Activated naive CD8-positive, alpha-beta T cell treated with anti-CD3 and anti-CD28 coated beads, Interleukin-2, amount 10 ng/mL, durations not matched to agents 7 days and 5 days (primary cell): ENCODE measurements at places on chromosomes 16 and 17. TPM values are rescaled to one million over a fixed set of nuclear protein-coding genes. Genes with fewer than 3 reads are reported as not detected.

The CACNG5 gene
- total RNA-seq: not detected

- no peak for DNase-seq
Observed at GRCh38 chr17:50188531-50188920, 12.9 kb downstream of the COL1A1 start.

- DNase-seq: no peak
Observed at GRCh38 chr16:54443352-54443751, 156.8 kb upstream of the IRX3 start.

The OTOP2 gene
- total RNA-seq: not detected

GRCh38 chr17:72970246-72970645 is 122.2 kb downstream of the SLC39A11 start:
- no peak for DNase-seq

- DNase-seq: no peak
Observed at GRCh38 chr17:2235792-2236366, 67.7 kb downstream of the SMG6 start.

The VAT1L gene
- not detected for total RNA-seq

The TCAP gene
- total RNA-seq: 2.7 TPM

The RNF157 gene
- 103 TPM for total RNA-seq

The OR1F1 gene
- not detected for total RNA-seq

The CLEC10A gene
- total RNA-seq: 0.64 TPM

The MMP2 gene
- total RNA-seq: 0.28 TPM

- DNase-seq: no peak
Observed at GRCh38 chr16:68636064-68636560, 9.0 kb upstream of the CDH3 start.
